CD4-positive, alpha-beta T cell treated with Interleukin-21 for 1 hour (primary cell): ENCODE measurements at places on chromosomes 1 and 21.

GRCh38 chr1:5739561-5740078 lies 252.6 kb downstream of the NPHP4 start:
- no peak for DNase-seq

- DNase-seq, result no peak
Observed at GRCh38 chr1:173383351-173383750, 93.8 kb upstream of the PRDX6 start.

DNA sequence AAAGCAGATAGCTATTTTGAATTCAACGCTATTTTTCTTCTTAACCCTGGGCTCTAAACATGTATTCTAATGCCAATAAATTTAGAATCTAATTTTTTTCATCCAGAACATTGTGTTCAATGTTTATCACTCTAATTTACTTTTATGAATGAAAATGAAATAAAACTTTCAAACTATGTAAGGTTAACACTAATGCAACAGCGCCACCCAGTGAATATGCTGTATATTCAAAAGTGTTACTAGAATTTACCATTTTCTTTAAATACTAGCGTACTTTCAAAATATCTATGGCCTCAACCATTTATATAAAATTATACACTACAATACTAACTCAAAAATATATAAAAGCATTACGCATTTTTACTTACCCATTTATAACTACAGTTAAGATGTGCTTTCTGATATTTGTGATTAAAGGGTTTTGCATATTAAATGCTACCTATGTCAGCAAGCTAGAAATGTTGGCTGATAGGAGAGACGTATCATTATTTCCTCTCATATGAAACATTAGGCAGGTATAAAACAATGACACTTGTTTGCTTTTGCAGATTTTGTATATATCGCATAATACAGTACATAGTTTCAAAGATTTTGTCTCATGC lies 5.9 kb upstream of the NUF2 start:
- peak; percentile 53 for DNase-seq

- DNase-seq, result no peak
Observed at GRCh38 chr1:178382372-178382771, 114.4 kb downstream of the CLEC20A start.

GRCh38 chr1:171873664-171874063 lies 32.4 kb downstream of the DNM3 start:
- DNase-seq, result no peak

- DNase-seq, result no peak
Observed at GRCh38 chr1:169091480-169091941, 15.0 kb upstream of the ATP1B1 start.

DNA sequence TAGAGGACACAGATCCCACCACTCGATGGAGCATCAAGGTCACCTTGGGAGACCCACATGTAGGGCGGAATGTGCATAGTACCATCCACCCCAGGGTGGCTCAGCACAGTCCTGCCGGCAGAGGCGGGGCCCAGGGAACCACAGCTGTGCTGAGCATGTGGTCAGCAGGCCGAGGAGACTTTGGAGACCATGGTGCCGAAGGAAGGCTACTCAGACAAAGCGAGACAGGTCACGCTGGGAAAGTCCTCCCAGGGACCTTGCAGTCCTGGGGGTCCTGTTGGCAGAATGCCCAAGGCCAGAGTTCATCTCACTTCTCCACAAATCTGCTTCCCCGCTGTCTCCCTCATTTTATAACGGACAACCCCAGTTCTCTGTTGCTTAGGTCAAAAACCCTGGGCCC lies 22.5 kb downstream of the WNT3A start:
- DNase-seq, result no peak

- DNase-seq, result no peak
Observed at GRCh38 chr1:62516600-62516999, 79.8 kb downstream of the USP1 start.

- peak; percentile 23 for DNase-seq
Observed at GRCh38 chr1:206890125-206891060, 6.8 kb upstream of the IL24 start.

DNA sequence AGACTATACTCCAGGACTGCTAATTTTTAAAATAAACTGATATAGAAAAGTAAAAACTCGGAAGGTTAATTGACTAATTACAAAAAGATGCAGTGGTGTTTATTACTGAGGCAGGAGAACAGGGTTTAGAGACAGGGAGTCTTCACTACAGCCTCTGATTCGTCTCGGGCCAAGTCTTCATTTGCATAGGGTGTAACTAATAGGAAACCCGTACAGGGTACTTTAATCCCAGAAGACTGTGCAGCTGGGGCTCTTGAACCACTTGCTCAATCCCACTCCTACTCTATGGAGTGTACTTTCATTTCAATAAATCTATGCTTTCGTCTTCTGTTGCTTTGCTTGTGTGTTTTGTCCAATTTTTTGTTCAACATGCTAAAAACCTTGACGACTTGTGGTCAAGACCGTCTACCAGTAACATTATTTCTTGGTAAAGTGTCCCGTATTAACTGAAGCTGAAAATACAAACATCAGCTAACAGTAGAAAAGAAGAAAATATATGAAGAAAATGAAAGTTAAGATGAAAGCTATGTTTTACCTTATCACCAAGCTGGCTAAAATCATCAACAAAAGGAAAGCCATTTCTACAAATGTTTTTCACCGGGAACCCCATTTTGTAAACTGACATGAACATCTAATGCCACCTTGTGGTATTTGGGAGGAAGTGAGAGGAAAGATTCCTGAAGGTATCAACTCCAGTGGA lies 8.0 kb downstream of the SDHB start:
- DNase-seq, result peak; percentile 49

DNA sequence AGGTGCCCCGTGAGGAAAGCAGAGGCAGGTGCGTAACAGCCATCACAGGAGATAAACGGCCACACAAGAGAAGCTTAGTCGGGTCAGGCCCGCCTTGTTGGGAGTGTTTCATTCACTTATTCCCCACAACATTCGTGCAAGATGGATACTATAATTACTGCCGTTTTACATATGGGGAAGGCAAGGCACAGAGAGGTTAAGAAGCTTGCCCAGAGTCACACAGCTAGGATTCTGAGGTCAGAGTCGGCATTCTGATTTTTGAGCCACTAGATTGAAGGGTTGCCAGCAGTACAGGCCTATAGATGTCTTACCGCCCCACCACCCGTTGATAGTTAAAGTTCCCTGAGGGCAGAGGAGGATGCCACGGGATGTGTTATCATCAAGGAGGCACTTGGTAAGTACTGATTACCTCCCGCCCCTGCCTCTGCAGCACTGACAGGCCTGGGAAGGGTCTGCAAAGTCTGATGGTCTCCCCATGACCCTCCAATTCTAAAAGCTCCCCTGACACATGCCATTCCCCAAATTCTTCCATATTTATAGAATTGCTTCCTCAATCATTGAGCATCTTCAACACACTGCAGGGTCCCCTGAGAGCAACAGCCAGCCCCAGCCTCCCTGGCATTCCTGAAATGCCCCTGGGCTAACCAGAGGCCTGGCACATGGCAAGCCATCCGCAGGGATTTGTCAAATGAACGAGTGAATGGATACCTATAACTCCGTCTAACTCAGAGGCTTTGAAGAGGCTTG lies 74.7 kb upstream of the CLDN14 start:
- no peak for DNase-seq

- DNase-seq, result no peak
Observed at GRCh38 chr1:95547005-95547404, 313.0 kb downstream of the RWDD3 start.

- DNase-seq, result no peak
Observed at GRCh38 chr1:63774617-63775417, 1.0 kb downstream of the ROR1 start.

GRCh38 chr1:101205457-101205856 lies 31.4 kb upstream of the S1PR1 start:
- no peak for DNase-seq

GRCh38 chr1:66852870-66853269 lies 51.8 kb upstream of the INSL5 start:
- DNase-seq, result no peak

DNA sequence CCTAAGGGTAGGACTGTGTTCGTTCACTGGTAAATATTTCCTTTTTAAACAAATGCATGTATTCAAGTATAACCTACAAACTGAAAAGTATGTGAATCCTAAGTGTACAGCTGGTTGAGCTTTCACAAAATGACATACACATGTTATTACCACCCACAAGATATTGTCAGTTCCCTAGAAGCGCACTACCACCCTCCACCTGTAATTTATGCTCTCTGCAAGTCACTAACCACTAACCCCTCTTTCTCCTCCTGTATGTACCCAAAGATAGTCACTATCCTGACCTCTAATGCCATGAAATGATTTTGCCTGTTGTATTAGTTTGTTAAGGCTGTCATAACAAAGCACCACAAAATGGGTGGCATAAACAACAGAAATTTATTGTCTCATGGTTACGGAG lies 82.8 kb upstream of the CHODL start:
- no peak for DNase-seq

GRCh38 chr1:117820096-117820495 lies 109.3 kb downstream of the GDAP2 start:
- no peak for DNase-seq

- no peak for DNase-seq
Observed at GRCh38 chr1:32991386-32991785, 26.8 kb upstream of the RNF19B start.

DNA sequence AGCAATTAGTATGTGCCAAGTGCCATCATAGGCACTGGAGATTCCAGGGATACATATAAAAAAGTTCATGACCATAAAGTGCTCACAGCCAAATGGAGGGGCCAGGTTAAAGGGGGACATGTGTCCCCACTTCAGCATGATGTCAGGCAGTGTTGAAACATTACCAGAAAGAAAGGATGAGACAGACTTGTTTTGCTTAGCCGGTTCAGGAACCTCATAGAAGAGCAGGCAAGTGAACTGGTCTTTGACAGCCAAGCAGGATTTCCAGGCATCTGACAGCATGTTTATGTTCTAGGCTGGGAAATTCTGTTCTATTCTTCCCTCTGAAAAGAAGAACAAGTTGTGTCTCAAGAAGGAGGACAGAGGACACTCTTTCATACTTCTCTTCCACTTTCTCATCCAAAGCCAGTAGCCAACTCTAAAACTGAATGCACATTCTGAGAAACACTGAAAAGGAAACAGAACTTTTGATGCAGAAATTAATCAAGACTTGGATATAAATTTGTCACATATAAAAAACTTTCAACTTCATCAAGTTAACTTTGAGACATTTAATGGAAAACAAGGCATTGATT lies 39.7 kb downstream of the GLUL start:
- no peak for DNase-seq

DNA sequence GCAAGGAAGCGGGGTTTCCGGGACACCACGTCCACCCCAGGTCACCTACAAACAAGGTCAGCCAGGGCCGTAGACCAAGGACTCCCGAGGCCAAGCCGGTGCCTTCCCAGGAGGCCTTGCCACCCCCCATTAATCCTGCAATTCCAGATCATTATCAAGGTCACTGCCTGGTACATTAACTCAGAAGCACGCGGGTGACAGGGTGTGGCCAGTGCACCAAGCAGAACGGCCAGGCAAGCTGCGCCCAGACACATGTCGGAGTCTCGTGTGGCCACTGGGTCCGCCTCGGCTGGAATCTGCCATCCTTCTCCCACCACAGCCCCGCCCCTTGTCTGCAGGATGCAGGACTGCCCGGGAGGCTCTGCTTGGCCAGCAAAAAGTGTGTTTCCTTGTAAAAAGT lies 144.7 kb downstream of the PRDM16 start:
- no peak for DNase-seq

DNA sequence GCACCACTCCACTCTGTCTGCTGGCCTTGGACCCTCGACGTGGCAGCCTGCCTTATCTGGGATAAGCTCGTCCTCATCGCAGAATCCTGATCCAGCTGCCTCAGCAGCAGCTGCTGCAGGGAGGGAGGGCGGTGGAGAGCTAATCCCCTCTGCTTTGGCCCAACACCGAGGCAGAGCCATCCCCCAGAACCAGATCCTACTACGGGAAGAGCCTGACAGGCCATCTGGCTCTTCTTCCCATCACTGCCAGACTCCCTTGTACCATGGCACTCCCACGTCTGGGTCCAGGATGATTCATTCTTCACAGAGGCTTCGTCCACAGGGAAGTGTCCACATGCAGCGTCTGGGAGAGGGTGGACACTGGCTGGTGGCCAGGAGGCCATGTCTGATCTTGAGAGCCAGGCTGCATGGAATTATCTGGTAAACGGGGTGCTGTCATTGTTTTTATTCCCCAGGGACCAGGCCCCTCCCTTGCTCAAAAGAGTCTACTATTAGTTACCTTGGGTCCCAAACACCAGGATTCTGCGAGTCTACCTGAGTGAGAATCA lies 14.6 kb upstream of the PKP1 start:
- no peak for DNase-seq

GRCh38 chr1:229436201-229436600 lies 2.3 kb upstream of the ACTA1 start:
- no peak for DNase-seq

- no peak for DNase-seq
Observed at GRCh38 chr1:169151338-169151837, 44.9 kb downstream of the ATP1B1 start.

GRCh38 chr1:25037174-25038074 lies 107.3 kb upstream of the RUNX3 start:
- peak; percentile 80 for DNase-seq

- DNase-seq, result peak; percentile 40
Observed at GRCh38 chr1:15696956-15697521, 12.9 kb downstream of the PLEKHM2 start.

- DNase-seq, result no peak
Observed at GRCh38 chr1:167249702-167250101, 29.0 kb downstream of the POU2F1 start.

DNA sequence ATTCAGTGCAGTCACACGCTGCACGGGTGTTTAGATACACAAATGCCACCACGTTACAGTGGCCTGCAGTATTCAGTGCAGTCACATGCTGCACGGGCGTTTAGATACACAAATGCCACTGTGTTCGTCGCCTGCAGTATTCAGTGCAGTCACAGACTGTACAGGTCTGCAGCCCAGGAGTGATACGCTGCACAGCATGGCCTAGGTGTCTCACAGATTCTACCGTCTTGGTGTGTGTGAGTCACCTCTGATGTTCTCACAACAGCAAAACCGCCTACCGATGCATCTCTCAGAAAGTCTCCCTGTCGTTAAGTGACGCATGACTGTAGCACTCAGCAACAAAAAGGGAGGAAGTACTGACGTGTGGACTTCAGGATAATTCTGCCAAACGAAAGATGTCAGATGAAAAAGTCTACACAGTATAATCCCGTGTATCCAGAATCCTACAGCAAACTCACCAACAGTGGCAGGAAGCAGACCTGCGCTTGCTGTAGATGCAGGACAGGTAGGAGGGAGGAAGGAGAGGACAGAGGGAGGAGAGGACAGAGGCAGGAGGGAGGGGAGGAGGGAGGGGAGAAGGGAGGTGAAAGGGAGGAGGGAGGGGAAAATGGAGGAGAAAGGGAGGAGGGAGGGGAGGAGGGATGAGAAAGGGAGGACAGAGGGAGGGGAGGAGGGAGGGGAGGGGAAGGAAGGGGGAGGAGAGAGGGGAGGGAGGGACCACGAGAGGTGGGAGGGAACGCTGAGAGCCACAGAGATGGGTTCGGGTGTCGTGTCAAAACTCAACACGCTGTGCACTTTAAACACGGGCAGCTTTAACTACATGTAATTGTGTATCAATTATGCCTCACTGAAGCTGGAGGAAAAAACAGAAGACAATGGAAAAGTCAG lies 36.3 kb upstream of the PCBP3 start:
- DNase-seq, result peak; percentile 51

- DNase-seq, result peak; percentile 95
Observed at GRCh38 chr1:2300851-2301606, 72.9 kb downstream of the SKI start.
